PC-3 (cell line): ENCODE measurements at places on chromosomes 12 and 14. TPM values are rescaled to one million over a fixed set of nuclear protein-coding genes. Genes with fewer than 3 reads are reported as not detected.

Gene CCDC38
- total RNA-seq, result not detected in 2 replicates

Gene HRK
- 0.33 and 0.58 TPM in 2 replicates for total RNA-seq

Gene RHNO1
- total RNA-seq, result 42.0 and 43.3 TPM in 2 replicates

Gene COX8C
- total RNA-seq, result not detected in 2 replicates

Gene RASSF8
- total RNA-seq, result 51.2 and 87.8 TPM in 2 replicates

Gene LBHD2
- total RNA-seq, result not detected in 2 replicates

Gene SVOP
- total RNA-seq, result not detected in 2 replicates

Gene PRICKLE1
- total RNA-seq, result 16.2 and 17.2 TPM in 2 replicates

Gene KRT6C
- not detected in 2 replicates for total RNA-seq

Gene AMN
- total RNA-seq, result 0.17 TPM in 1 of 2 replicates, not detected in the other
